Trophoblast cell (in vitro differentiated cells and primary cell): ENCODE measurements at places on chromosomes 13 and 19.

DNA sequence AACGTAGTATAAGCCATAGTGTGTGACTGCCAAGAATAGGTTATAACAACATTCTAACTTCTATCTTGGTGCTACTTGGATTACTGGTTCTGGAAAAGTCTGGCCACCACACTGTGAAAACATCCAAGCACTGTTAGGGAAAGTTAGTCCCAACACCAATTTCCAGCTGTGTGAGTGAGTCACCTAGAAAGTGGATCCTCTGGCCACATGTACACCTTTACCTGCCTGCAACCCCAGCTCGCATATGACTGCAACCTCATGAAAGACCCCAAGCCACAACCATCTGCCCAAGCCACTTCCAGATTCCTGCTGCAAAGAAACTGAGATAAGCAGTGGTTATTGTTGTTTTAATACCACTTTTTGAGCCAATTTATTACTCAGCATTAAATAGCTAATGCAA lies 404.5 kb downstream of the KCTD12 start:
- no peak for DNase-seq
- no peaks in the 10 kb centered on the region for H3K27me3 ChIP-seq
- no peak overlapping the region for H3K4me3 ChIP-seq
- no peaks in the 10 kb centered on the region for H3K4me1 ChIP-seq

- no peaks in the 10 kb centered on the region for H3K36me3 ChIP-seq
- no peaks in the 10 kb centered on the region for H3K27me3 ChIP-seq
- H3K4me1 ChIP-seq: no peaks in the 10 kb centered on the region
- no peak overlapping the region for H3K4me3 ChIP-seq
- no peak for DNase-seq
Measured at GRCh38 chr13:28056426-28056825, 44.0 kb downstream of the FLT3 start.

- H3K27ac ChIP-seq: no peak overlapping the region
- no peak overlapping the region for H3K4me3 ChIP-seq
- DNase-seq: no peak
- H3K27me3 ChIP-seq: no peaks in the 10 kb centered on the region
Measured at GRCh38 chr13:81207231-81207630, 866.3 kb upstream of the SPRY2 start.

DNA sequence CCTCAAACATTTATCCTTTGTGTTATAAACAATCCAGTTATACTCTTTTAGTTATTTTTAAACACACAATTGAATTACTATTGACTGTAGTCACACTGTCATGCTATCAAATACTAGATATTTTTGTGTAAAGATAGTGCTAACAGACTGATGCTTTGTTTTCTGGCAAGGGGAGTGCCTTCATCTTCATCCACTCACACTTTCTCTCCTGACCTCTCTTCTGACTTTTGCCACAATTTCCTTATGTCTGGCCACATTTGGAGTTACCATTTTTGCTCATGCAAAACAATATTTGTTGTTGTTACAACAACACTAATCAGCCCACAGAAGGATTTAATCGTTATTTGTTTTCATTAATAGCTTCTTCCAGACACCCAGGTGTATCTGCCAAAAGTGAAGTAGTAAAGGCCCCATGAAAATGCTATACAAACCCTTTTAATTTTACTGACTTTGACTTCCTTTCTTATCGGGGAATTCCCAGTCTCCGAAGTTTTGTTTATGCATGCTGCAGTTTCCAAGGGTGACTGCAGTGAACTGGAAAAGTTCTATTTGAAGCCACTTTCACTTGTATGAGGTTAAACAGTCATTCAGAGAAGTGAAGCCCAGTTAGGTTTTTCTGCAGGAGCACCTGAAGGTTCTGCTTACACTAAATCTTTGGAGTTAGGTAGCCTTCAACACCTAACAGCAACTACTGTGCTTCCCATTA lies 66.1 kb upstream of the FRY start:
- no peaks in the 10 kb centered on the region for H3K4me1 ChIP-seq
- no peaks in the 10 kb centered on the region for H3K27me3 ChIP-seq
- H3K36me3 ChIP-seq: no peaks in the 10 kb centered on the region
- H3K4me3 ChIP-seq: no peak overlapping the region

- H3K27me3 ChIP-seq: no peaks in the 10 kb centered on the region
- H3K4me3 ChIP-seq: no peak overlapping the region
- no peak for DNase-seq
- no peak overlapping the region for H3K27ac ChIP-seq
- no peaks in the 10 kb centered on the region for H3K4me1 ChIP-seq
Measured at GRCh38 chr13:59915252-59915651, 248.5 kb downstream of the DIAPH3 start.

GRCh38 chr13:70430256-70430655 lies 322.0 kb upstream of the KLHL1 start:
- no peaks in the 10 kb centered on the region for H3K27me3 ChIP-seq
- H3K27ac ChIP-seq: no peak overlapping the region
- no peak overlapping the region for H3K4me3 ChIP-seq
- DNase-seq: no peak
- no peaks in the 10 kb centered on the region for H3K36me3 ChIP-seq
- H3K4me1 ChIP-seq: no peaks in the 10 kb centered on the region

DNA sequence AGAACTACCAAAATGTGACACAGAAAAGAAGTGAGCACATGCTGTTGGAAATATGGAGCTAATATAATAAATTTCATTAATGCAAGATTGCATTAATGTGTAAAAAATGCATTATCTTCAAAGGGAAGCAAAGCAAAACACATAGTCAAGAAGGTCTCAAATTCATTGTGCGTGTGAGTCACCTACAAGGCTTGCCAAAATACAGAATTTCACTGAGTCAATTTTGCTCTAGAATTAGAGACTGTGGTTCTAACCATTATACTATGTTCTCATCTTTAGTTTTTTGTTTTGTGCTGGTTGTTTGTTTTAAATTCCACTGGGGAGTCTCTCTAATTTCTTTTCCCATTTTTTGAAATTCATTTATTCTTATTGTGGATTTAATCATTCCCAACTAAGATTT lies 149.8 kb upstream of the SLITRK1 start:
- H3K36me3 ChIP-seq: no peaks in the 10 kb centered on the region
- H3K4me1 ChIP-seq: no peaks in the 10 kb centered on the region
- no peaks in the 10 kb centered on the region for H3K27me3 ChIP-seq
- DNase-seq: no peak
- no peak overlapping the region for H3K27ac ChIP-seq
